ENCODE measurements at places on chromosomes 2 and 18. TPM values are rescaled to one million over a fixed set of nuclear protein-coding genes. Genes with fewer than 3 reads are reported as not detected.

NLRC4 gene
- total RNA-seq = 0.09 TPM

LIMS3 gene
- not detected for total RNA-seq

ANKRD30B gene
- total RNA-seq = not detected

AOX1 gene
- total RNA-seq = 4.7 TPM

CMPK2 gene
- 0.86 TPM for total RNA-seq

TTC27 gene
- 26.1 TPM for total RNA-seq

ATP6V1C2 gene
- 0.25 TPM for total RNA-seq
